ENCODE measurements at places on chromosomes 12 and 14. TPM values are rescaled to one million over a fixed set of nuclear protein-coding genes. Genes with fewer than 3 reads are reported as not detected.

Gene TAS2R30
- 2.9 TPM for total RNA-seq

Gene CCDC196
- total RNA-seq = not detected

Gene PDZRN4
- total RNA-seq = 0.75 TPM

Gene GDF3
- 0.32 TPM for total RNA-seq

Gene CLEC2A
- not detected for total RNA-seq

DNA sequence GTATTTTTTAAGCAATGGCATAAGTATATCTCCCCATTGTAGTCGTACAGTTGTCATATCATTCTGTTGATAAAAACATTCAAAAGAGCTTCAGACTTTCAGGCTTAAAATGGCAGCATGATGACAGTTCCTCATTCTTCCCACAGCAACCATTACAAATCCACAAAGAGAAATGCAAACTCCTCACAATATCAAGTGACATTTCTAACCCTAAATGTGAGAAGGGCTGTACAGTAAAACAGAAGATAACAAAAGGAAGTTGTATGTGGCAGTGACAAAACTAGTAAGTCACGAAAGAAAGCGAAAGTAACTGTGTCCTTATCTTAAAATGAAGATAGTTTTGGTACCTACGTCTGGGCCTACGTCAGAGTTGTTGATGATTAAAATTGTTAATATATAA is 46.7 kb downstream of the GXYLT1 start:
- peak overlapping the region; percentile 14 for H3K4me3 ChIP-seq
- peaks cover 16% of the 10 kb centered on the region for H3K36me3 ChIP-seq
- no peaks in the 10 kb centered on the region for H3K27me3 ChIP-seq
- H3K27ac ChIP-seq = peak overlapping the region; percentile 51
- H3K4me1 ChIP-seq = no peaks in the 10 kb centered on the region

GRCh38 chr14:75426332-75427125 is 1.3 kb upstream of the JDP2 start:
- H3K36me3 ChIP-seq = no peaks in the 10 kb centered on the region
- peak overlapping the region; percentile 70 for H3K4me3 ChIP-seq
- H3K4me1 ChIP-seq = peaks cover 33% of the 10 kb centered on the region
- H3K27ac ChIP-seq = peak overlapping the region; percentile 85
- no peaks in the 10 kb centered on the region for H3K27me3 ChIP-seq

- no peak for DNase-seq
- H3K36me3 ChIP-seq = no peaks in the 10 kb centered on the region
- H3K4me3 ChIP-seq = no peak overlapping the region
- H3K27ac ChIP-seq = no peak overlapping the region
- H3K27me3 ChIP-seq = no peaks in the 10 kb centered on the region
Observed at GRCh38 chr12:25286837-25287236, 36.1 kb upstream of the KRAS start.

All from upper lobe of right lung (tissue), 1 donor.